Fibroblast of lung (primary cell): ENCODE measurements at places on chromosomes 1 and 21.
A peak's percentile ranks its signal among the peaks of the same experiment; 100 is the strongest.

- no peak for DNase-seq
Observed at GRCh38 chr1:182681568-182681912, 2.8 kb downstream of the RGS8 start.

GRCh38 chr1:39317111-39317510 lies 112.6 kb downstream of the MACF1 start:
- no peak for DNase-seq

GRCh38 chr1:5594056-5594956 lies 397.9 kb downstream of the NPHP4 start:
- no peak for DNase-seq

DNA sequence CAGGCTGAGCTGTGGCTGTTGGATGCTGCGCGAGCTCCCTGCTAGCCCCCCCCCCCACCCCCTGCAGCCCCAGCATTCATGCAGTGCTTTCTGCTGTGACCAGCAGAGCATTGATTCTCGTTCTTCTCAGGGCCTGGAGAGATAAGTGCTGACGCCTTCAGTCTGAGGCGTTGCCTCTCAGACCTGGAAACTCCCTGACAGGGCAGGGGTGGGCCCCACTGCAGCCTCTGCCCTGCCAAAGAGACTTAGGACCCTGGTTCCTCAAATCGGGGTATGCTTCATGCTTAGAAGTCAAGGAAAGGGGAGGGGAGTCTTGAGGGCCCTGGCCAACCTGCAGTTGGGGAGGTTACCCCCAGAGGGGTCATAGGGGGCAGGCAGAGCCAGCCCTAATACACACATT lies 38.5 kb downstream of the PTPRF start:
- no peak for DNase-seq

- no peak for DNase-seq
Observed at GRCh38 chr1:231407547-231408396, 14.3 kb downstream of the EGLN1 start.

DNA sequence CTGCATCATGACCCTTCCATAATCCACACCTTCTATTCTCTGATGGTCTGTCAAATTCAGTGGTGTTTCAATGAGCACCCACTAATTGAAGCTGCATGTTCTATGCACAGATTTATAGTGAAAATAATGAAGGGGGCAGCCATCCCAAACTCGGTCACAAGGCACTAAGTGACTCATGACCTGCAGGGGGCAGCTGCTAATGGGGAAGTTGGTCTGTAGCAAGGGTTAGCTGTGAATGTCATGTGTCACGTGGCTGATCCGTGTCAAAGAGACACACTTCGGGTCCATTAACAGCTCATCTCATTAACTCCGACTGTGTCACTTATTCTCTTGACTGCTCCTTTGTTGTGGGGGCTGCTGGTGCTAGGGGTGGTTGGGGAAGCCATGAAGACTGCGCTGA lies 306.6 kb downstream of the PCP4 start:
- no peak for DNase-seq

GRCh38 chr21:36730291-36731281 lies 31.7 kb downstream of the SIM2 start:
- DNase-seq = no peak

GRCh38 chr21:15050568-15051377 lies 14.0 kb downstream of the NRIP1 start:
- DNase-seq = no peak

DNA sequence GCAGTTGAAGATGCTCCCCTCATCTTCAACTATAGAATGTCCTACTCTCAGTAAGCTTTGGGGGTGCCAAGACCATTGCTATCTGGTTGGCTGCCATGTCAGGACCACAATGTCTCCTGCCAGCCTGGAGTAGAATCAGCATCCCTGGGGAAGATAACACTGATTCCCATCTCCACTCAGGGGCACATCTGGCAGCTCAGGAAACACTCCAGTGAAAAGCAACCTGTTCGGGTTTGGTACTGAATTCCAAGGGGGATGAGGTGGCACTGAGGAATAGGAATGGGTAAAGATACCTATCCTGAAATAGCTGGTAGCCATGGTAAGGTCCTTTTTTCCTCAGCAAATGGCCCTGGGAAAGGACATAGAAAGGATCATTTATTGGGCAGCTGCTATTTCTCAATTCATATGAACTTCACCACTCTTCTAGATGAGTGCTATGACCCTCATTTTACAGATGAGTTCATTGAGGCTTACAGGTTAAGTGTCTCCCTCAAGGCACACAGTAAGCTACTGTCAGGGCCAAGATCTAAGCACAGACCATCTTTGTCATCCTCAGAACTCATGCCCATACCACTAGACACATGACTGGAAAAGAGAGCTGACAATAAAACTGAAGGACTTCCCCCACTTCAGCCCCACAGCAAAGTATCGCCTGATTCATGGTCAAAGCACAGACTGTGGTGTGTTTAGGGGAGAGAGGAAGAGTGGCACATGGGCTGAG lies 31.4 kb downstream of the AK2 start:
- DNase-seq = no peak

GRCh38 chr1:24865168-24865567 lies 64.9 kb downstream of the RUNX3 start:
- DNase-seq = no peak

- no peak for DNase-seq
Observed at GRCh38 chr1:42888013-42888633, 41.7 kb downstream of the ZNF691 start.

DNA sequence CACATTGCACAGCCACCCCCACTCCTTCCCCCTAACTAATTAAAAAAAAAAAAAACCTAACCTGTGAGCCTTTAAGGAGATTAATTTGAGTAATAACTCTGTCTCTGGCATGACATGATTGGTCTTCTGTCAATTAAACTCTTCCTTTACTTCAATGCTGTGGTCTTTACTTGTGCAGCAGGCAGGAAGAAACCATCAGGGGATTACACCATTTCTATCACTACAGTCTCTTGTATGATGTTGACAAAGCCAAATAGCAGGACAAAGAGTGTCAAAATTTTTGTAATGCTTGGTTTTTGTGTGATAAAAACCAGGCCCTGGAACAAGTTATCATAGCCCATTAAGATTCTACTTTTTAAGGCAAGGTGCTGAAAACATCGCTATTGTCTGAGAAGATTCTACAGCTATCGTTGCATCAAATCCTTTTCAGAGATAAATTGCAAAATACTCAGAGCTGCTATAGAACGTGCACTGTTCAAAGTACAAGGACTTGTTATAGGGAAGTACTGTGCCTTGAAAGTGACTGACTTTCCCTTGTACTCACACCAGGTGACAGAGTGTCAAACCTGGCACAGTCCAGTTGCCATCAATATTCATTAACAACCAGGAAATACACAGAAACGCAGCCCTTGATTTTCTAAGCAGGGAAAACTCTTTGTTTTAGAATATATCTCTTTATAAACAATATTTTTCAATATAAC lies 37.7 kb downstream of the LHX9 start:
- DNase-seq = no peak

- DNase-seq = peak; percentile 80
Observed at GRCh38 chr1:193019442-193020026, 39.6 kb downstream of the UCHL5 start.

DNA sequence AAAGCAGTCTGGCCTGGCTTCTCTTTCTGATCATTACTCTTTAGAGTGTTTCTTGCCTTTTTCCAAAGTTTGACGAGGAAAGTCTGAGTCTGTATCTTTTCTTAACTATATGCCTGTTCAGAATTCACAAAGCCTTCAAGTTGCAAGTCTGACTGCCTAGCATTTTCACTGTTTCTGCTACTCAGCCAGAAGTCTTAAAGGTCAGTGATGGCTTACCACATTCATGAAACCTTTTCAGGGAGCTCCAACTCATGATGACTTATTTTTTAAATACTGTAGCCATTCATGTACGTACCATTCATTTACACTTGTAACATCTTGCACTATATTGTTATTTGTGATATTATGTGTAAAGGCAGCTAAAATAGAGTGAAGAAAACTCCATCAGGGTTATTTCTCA lies 58.2 kb downstream of the TNFSF4 start:
- peak; percentile 38 for DNase-seq

- peak; percentile 20 for DNase-seq
Observed at GRCh38 chr1:196877964-196878363, 9.9 kb upstream of the CFHR4 start.

GRCh38 chr1:236654957-236655356 lies 31.3 kb upstream of the ACTN2 start:
- DNase-seq = no peak

- DNase-seq = no peak
Observed at GRCh38 chr1:172135076-172135672, 285.3 kb upstream of the C1orf105 start.

DNA sequence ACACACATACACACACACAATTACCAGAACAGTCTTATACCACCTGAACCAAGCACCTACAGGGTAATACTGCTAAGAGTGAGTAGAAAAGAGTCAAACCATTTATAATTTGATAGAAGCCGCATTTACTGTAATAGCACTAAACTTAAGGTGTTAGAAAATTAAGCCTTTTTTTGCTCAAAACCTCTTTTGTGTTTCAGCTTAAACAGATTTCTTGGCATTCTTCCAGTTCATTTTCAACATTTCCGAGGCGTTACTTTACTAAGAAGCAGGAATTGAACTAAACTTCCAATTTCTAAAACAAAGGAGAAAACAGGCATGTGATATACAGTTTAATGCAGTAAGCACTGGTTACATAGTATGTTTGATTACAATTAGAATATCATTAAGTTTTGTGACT lies 387.2 kb downstream of the NCAM2 start:
- peak; percentile 6 for DNase-seq

DNA sequence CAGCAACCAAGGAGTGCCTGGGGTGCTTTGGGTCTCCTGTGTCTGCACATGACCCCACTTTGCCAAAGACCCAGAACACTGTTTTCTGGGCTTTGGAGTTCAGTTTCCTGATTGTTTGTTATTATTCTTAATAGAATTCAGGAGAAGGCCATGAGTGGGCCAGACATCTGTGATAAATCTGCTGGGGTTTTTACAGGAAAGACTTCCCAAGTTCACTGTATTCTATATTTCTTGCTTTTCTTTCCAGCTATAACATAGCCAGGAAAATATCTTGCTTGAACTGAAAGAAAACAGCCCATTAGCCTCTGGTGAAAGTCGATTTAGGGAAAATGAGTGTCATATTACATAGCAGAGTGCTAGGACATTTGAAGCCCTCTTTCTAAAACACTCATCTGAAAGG lies 345.1 kb upstream of the USP24 start:
- peak; percentile 39 for DNase-seq

DNA sequence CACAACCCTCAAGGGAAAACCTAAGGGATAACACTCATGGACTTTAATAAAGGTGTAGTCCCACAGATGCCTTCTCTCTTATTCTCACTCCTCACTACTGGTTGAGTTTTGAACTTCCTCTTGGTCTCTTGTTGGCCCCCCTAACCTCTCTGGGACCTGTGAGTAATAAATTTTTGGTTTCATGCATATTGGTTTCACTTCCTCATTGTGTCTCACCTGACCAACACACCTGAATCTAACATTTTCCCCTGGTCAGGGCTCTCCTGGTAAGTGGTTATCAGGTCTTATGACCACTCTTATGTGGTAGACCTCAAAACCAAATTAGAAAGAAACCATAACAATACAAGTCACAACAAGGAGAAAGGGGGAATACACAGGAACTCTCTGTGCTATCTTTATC lies 60.5 kb upstream of the PRMT6 start:
- DNase-seq = no peak

DNA sequence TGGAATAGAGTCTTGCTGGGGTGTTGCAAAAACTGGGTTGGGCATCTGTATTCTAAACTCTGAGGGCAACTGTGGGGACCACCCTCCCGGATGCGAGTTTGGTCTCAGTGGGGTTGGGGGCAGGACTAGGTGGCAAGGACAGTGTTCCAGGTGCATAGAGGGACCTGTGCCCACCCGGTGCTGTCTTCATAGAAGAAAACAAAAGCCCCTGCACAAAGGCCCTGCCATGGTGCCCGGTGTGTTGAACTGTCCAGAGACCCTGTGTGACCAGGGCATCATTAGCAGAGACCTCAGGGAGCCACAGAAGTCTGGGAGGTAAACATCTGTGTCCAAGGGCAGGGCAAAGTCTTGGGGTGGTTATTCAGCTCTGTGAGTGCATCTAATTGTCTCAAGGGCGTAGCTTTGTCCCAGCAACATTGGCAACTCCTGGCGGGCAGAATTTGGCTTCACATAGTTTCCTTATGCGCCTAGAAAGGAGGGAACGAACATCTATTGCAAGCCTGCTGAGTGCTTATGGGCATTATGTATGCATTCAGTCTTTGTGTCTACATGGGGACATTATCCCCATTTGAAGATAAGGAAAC lies 72.2 kb upstream of the IFFO2 start:
- DNase-seq = no peak

DNA sequence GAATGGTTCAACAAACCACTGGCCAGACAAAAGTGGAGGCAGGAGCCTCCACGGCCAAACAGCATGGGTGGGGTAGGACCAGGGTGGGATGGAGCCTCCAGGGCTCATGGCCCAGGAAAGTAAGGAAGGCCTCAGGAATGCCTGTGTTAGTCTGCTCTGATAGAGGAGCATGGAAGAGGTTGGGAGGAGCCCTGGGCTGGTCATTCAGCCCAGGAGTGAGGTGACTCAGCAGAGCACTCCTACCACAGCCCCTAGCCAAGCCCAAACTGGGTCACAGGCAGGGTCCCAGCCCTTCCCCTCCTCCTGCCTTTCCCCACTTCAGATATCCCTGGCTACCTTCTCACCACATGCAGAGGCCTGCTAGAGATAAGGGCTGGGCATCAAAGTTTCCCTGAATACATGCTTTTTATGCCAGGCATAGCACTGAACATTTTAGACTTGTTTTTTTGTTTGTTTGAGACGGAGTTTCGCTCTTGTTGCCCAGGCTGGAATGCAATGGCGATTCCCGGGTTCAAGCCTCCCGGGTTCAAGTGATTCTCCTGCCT lies 3.1 kb upstream of the SHISA4 start:
- DNase-seq = peak; percentile 44

GRCh38 chr21:37595944-37596343 lies 229.4 kb downstream of the DYRK1A start:
- DNase-seq = no peak

DNA sequence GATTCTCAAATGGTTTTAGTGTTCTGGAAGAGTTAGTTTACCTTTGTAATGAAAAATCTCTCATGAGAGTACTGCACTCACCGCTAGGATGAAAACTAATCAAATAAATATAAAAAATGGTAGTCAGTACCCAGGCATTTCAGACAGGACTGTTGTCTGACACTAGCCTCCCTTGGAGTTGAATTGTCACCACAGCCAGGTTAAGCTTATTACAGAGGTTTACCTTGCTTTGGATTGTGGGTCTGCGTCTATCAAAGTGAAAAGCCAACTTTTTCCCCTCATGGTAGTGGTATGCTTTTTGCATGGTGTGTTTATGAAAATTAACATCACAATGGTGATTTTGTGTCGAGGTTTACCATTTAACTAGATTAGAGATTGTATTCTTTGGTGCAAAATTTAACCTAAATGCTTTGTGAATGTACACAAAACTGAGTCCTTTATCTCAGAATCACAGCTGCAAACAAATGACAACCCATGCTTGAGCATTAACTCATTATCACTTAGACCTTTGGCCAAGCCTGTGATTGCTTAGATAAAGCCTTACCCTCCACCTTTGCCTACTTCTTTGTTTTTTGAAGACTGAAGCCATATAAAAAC lies 20.1 kb downstream of the RAP1A start:
- DNase-seq = no peak

GRCh38 chr1:221865808-221866207 lies 123.9 kb upstream of the DUSP10 start:
- no peak for DNase-seq
